Left ventricle myocardium inferior (tissue), 1 donor: ENCODE measurements at places on chromosomes 12 and 14. TPM values are rescaled to one million over a fixed set of nuclear protein-coding genes. Genes with fewer than 3 reads are reported as not detected.

DNA sequence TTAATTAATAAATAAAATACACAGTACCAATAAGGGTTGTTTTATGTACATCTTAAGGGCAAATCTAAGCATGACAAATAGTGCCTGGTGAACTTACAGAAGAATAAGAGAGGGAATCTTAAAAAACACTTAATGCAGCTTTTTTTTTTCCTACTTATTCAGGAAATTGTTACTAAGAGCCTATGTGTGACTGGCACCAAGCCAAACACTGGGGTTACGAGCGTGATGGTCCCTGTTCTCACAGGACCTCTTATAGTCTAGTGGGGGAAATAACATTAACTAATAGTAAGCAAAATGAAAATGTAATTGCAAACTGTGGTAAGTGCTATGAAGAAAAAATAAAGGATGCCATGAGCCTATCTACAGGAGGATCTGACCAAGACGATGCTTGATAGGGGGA is 53.6 kb downstream of the RTN1 start:
- H3K4me3 ChIP-seq = no peak overlapping the region
- no peaks in the 10 kb centered on the region for H3K4me1 ChIP-seq
- no peak for DNase-seq
- H3K27ac ChIP-seq = no peak overlapping the region

DNA sequence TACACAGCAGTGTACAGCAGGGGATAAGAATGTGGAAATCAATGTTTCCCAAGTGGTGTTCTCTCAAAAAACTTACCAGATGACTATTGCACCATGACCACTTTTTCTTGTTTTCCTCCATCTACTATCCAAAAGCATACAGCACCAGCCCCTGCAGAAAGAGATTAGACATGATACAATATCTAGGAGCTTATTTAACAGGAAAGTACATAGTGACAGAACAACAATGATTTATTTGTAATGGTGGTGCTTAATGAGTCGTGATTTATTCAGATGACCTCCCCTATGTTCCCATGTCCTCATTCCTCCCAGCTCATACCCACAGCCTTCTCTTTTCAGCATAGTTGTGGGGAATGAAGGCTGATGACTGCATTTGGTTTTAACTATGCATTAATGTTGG is 413.6 kb downstream of the BTG1 start:
- H3K27me3 ChIP-seq = no peaks in the 10 kb centered on the region
- DNase-seq = no peak
- no peak overlapping the region for H3K4me3 ChIP-seq
- H3K27ac ChIP-seq = no peak overlapping the region
- no peaks in the 10 kb centered on the region for H3K4me1 ChIP-seq
- no peaks in the 10 kb centered on the region for H3K36me3 ChIP-seq

GRCh38 chr12:92297932-92298696 is 152.5 kb upstream of the BTG1 start:
- H3K27me3 ChIP-seq = no peaks in the 10 kb centered on the region
- no peak for DNase-seq
- H3K4me3 ChIP-seq = no peak overlapping the region
- peak overlapping the region; percentile 75 for H3K27ac ChIP-seq

Gene PPP4R4
- not detected for total RNA-seq

- H3K27ac ChIP-seq = no peak overlapping the region
- DNase-seq = no peak
- H3K4me1 ChIP-seq = peaks cover 34% of the 10 kb centered on the region
Observed at GRCh38 chr14:89502966-89503365, 85.9 kb upstream of the FOXN3 start.

Gene TAS2R13
- 0.41 TPM for total RNA-seq

Gene KRT83
- total RNA-seq = not detected

Gene NCOR2
- total RNA-seq = 152 TPM

Gene PUS1
- total RNA-seq = 7.7 TPM

- H3K27ac ChIP-seq = no peak overlapping the region
- no peak overlapping the region for H3K4me3 ChIP-seq
- H3K27me3 ChIP-seq = no peaks in the 10 kb centered on the region
- DNase-seq = no peak
- H3K36me3 ChIP-seq = no peaks in the 10 kb centered on the region
- H3K4me1 ChIP-seq = peaks cover under 1% of the 10 kb centered on the region
Observed at GRCh38 chr12:41527534-41528116, 339.5 kb downstream of the PDZRN4 start.

Gene CIDEB
- 3.1 TPM for total RNA-seq

Gene TAS2R8
- total RNA-seq = not detected

DNA sequence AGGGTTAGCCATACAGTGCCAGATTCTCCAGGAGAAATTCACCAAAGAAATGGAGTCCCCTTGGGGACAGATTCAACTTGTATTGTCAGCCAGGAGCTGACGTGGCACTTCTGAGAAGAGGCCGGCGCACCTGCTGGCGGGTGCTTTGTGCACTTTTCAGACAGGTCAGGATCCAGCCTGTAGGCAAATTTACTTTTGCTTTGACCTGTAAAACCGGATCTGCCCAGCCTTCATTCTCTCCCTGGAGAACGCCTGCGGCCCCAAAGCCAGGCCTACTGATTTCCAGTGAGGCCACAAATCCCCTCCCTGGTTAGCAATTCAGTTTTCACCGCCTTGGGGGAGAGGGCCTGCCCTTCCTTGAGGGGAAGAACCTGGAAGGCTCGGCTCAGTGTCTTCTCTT is 17.4 kb downstream of the P2RX4 start:
- no peak for DNase-seq
- peaks cover 33% of the 10 kb centered on the region for H3K36me3 ChIP-seq
- no peaks in the 10 kb centered on the region for H3K27me3 ChIP-seq

GRCh38 chr14:31529053-31529452 is 32.2 kb upstream of the NUBPL start:
- H3K27ac ChIP-seq = no peak overlapping the region
- H3K4me1 ChIP-seq = no peaks in the 10 kb centered on the region
- H3K4me3 ChIP-seq = no peak overlapping the region
- no peaks in the 10 kb centered on the region for H3K27me3 ChIP-seq
- H3K36me3 ChIP-seq = no peaks in the 10 kb centered on the region

- peaks cover 80% of the 10 kb centered on the region for H3K36me3 ChIP-seq
- no peaks in the 10 kb centered on the region for H3K27me3 ChIP-seq
- peaks cover 84% of the 10 kb centered on the region for H3K4me1 ChIP-seq
Observed at GRCh38 chr14:93954900-93955849, 21.2 kb downstream of the ASB2 start.

Gene TAS2R19
- total RNA-seq = 0.38 TPM
